Activated T-helper 2 cell treated with anti-CD3 and anti-CD28 coated beads, Interferon-gamma antibody, Interleukin-2, Interleukin-4, amounts not matched to agents 10 μg/mL and 5 μg/mL and 100 μg/mL, durations not matched to agents 14 hours and 24 hours and 36 hours (primary cell): ENCODE measurements at places on chromosomes 6 and 20. TPM values are rescaled to one million over a fixed set of nuclear protein-coding genes. Genes with fewer than 3 reads are reported as not detected.

ACTL10 gene
- total RNA-seq: 2.6 and 3.3 TPM in 2 replicates

- no peaks in the 10 kb centered on the region for H3K36me3 ChIP-seq
- no peaks in the 10 kb centered on the region for H3K27me3 ChIP-seq
- H3K4me3 ChIP-seq: no peak overlapping the region
- H3K27ac ChIP-seq: no peak overlapping the region
Measured at GRCh38 chr6:47371139-47371869, 61.6 kb upstream of the TNFRSF21 start.

GRCh38 chr20:22490287-22491193 lies 93.8 kb downstream of the FOXA2 start:
- H3K4me3 ChIP-seq: no peak overlapping the region

- H3K4me3 ChIP-seq: no peak overlapping the region
- H3K36me3 ChIP-seq: no peaks in the 10 kb centered on the region
- H3K4me1 ChIP-seq: no peaks in the 10 kb centered on the region
- DNase-seq: no peak
- H3K27me3 ChIP-seq: no peaks in the 10 kb centered on the region
Measured at GRCh38 chr6:51856508-51856907, 230.9 kb downstream of the PKHD1 start.

- H3K27ac ChIP-seq: no peak overlapping the region
- no peak for DNase-seq
Measured at GRCh38 chr6:151091571-151091970, 148.2 kb upstream of the AKAP12 start.

NRSN1 gene
- total RNA-seq: not detected in 2 replicates

- no peak overlapping the region for H3K27ac ChIP-seq
- no peak overlapping the region for H3K4me3 ChIP-seq
- H3K36me3 ChIP-seq: no peaks in the 10 kb centered on the region
- peaks cover 12% of the 10 kb centered on the region for H3K27me3 ChIP-seq
Measured at GRCh38 chr6:39476151-39476550, 153.6 kb upstream of the KCNK16 start.

SLC22A7 gene
- not detected in 2 replicates for total RNA-seq

DNA sequence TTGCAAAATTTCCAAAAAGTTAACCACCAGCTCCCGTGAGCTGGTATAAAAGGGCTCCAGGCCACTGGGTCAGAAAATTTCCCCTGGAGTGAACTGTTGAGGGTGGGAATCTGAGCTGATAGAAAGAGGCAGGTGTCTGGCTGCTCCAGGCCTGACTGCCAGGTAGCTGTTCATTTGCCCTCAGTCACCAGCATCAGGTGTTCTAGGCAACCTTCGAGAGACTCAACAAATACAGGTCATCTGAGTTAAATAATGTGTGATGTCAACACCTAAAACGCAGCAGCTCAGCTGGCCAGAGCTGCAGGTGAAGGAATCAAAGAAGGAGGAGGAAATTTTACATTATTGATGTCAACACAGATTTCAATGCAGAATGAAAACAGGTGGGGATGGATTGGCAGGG lies 46.7 kb downstream of the KCNK5 start:
- H3K36me3 ChIP-seq: peaks cover 64% of the 10 kb centered on the region
- no peaks in the 10 kb centered on the region for H3K27me3 ChIP-seq
- H3K27ac ChIP-seq: peak overlapping the region; percentile 25

POU3F2 gene
- not detected in 2 replicates for total RNA-seq

DNA sequence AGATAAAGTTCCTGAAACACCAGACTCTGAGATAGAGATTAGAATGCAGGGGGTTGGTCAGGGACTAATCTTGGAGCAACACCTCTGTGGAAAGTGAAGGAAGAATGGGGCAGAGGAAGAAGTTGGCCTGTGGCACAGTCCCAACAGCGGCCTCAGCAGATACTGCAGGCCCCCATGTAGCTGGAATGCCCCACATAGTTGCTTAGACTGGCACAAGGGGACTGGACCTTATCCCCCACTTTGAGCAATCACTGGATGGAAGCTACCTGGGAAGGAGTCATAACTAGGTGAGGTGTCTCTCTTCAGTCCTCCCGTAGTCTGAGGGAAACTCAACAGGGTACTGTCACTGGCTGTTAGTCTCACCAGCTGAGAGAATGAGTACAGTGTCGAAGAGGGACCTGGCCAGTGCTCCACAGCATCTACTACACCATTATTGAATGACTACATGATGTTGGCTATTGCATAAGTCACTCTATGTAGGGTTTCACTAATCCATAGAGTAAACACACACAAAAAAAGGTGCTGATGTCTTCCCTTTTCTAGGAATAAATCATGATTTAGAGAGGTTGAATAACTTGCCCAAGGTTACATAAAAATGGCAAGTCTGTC lies 47.5 kb downstream of the ADGRG6 start:
- H3K36me3 ChIP-seq: no peaks in the 10 kb centered on the region
- H3K4me1 ChIP-seq: no peaks in the 10 kb centered on the region
- no peak overlapping the region for H3K4me3 ChIP-seq
- H3K27me3 ChIP-seq: peaks cover 1% of the 10 kb centered on the region
- DNase-seq: no peak

TSHZ2 gene
- 19.8 and 23.0 TPM in 2 replicates for total RNA-seq

DNA sequence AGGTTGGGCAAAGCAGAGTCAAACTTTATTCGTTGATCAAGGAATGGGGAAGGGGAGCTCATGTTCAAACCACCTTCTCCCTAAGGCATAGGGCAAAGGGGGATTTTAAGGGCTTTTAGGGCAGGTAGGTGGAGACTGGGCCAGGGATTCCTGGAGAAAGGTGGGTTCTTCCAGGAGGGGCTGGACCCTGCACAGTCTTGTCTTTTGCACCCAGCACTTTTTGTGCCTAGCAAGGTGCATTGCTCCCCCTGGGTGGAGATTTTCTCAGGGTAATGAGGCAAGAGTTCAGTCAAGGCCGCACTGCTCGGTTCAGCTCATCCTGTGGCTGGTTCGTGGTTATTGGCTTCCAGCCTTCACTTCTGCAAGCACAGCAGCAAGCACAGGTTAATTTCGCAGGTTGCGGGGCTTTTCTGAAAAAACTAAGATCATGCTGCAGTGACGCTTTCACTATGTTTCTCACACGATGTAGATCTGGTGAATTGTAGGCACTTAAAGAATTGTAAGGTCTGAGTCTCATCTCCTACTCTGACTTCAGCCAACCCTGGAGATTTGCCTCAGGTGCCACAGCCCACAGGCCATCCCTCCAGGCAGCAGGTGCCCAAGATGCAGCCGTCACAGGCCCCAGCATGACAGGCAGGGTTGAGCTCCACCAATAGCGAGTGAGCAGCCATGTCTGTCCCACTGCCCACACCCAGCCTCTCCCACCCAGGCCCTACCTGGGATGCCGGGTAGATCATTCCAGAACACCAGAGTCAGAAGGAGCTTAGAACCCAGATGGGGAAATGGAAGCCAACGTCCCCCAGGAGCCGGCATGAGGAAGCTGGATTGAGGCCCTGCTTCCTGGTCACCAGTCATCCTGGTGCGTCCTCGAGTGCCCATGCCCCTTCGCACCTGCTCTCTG lies 37.1 kb downstream of the SUN5 start:
- DNase-seq: peak; percentile 67
- H3K36me3 ChIP-seq: no peaks in the 10 kb centered on the region
- H3K4me3 ChIP-seq: peak overlapping the region; percentile 49
- peaks cover 69% of the 10 kb centered on the region for H3K4me1 ChIP-seq
- no peaks in the 10 kb centered on the region for H3K27me3 ChIP-seq

PARD6B gene
- 4.7 and 5.7 TPM in 2 replicates for total RNA-seq

TFAP2A gene
- 0.23 TPM in 1 of 2 replicates, not detected in the other for total RNA-seq

OR2H2 gene
- not detected in 2 replicates for total RNA-seq

- no peak within 1 kb of the TSS for H3K27ac ChIP-seq
- H3K27me3 ChIP-seq: peaks cover 30% of the 10 kb centered on the region
- no peak for DNase-seq
- peaks cover 3% of the 10 kb centered on the region for H3K4me1 ChIP-seq
- H3K36me3 ChIP-seq: no peaks in the 10 kb centered on the region
Measured at GRCh38 chr6:35776364-35777215, at the start of gene CLPSL2. Gene CLPSL2 (plus strand): TSS chr6:35776598. CDS start chr6:35776619, 21 bp downstream.

DNA sequence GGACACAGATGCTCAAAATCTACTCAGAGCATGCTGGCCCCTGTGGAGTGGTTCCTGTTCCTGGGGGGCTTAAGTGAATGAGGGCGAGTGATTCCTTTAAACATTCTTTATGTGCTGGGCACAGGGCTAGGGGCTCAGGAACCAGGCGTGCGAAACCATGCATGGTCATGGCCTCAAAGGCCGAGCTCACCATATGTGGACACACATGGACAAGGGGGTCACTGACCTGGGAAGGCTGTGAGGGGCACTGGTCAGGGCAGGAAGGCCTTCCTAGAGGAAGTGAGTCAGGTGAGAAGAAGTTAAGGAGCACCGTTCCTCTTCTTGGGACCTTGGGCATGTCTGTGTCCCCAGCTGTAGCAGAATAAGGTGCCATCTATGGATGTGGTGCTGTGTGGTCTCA lies 74.6 kb upstream of the BHLHE23 start:
- no peak overlapping the region for H3K4me3 ChIP-seq
- H3K36me3 ChIP-seq: no peaks in the 10 kb centered on the region
- no peak for DNase-seq
- no peaks in the 10 kb centered on the region for H3K27me3 ChIP-seq

CARMIL1 gene
- total RNA-seq: 1.7 and 1.9 TPM in 2 replicates

DNA sequence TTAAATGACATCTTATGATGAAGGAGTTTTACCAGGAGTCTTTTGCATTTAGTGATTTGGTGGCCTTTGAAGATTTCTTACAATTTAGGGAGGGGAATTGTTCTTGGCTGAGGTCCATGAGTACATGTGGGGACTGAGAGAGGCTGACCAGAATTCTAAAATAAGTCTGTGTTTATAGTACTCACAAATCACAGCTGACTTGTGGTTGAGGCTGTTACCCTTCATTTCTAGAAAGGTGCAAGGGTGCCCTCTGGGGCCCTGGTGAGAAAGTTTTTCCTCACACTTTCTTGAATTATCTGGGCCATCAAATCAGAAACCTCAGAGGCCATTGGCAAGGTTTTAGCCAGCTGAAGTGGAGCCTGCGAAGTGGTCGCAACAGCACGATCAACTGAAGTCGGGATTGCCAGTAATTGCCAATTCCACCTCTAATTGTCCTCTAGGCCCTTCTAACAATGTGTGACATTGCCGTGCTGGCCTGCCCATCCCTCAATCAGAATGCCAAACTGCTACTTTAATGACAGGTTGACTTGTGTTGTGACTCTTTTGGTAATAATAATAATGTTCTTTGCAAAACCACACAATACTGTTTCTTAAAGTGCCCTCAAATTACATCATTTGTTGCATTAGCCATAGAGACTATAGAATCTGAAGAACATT lies 221.6 kb downstream of the OGFRL1 start:
- H3K27me3 ChIP-seq: no peaks in the 10 kb centered on the region
- DNase-seq: no peak
- no peak overlapping the region for H3K4me3 ChIP-seq
- H3K4me1 ChIP-seq: no peaks in the 10 kb centered on the region
- no peak overlapping the region for H3K27ac ChIP-seq
- H3K36me3 ChIP-seq: no peaks in the 10 kb centered on the region

DNA sequence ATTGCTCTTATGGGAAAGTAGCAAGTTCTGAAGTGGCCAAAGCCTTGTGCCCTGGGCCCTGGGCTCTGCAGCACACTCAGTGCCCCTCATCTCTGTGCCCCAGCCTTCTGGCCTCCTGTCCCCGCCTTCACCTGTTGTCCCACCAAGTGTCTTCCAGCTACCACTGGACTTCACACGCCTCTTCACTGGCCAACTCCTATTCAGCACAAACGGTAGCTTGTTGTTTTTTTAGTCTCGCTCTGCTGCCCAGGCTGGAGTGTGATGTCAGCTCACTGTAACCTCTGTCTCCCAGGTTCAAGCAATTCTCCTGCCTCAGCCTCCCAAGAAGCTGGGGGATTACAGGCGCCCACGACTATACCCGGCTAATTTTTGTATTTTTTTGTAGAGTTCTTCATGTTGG lies 4.8 kb downstream of the CCHCR1 start:
- H3K27ac ChIP-seq: no peak overlapping the region
- DNase-seq: no peak
- H3K27me3 ChIP-seq: no peaks in the 10 kb centered on the region
- H3K4me3 ChIP-seq: no peak overlapping the region
- peaks cover 32% of the 10 kb centered on the region for H3K36me3 ChIP-seq

GRCh38 chr6:136067731-136068341 lies 182.3 kb downstream of the MTFR2 start:
- H3K27ac ChIP-seq: no peak overlapping the region
- peaks cover 2% of the 10 kb centered on the region for H3K27me3 ChIP-seq
- H3K4me1 ChIP-seq: peaks cover 2% of the 10 kb centered on the region
- H3K4me3 ChIP-seq: no peak overlapping the region
- DNase-seq: no peak
- peaks cover 26% of the 10 kb centered on the region for H3K36me3 ChIP-seq

RSPO4 gene
- not detected in 2 replicates for total RNA-seq

- no peak for DNase-seq
- peaks cover 2% of the 10 kb centered on the region for H3K27me3 ChIP-seq
- H3K36me3 ChIP-seq: no peaks in the 10 kb centered on the region
- H3K4me1 ChIP-seq: peaks cover 19% of the 10 kb centered on the region
- H3K27ac ChIP-seq: no peak overlapping the region
Measured at GRCh38 chr6:43809417-43810305, 39.6 kb downstream of the VEGFA start.

DNA sequence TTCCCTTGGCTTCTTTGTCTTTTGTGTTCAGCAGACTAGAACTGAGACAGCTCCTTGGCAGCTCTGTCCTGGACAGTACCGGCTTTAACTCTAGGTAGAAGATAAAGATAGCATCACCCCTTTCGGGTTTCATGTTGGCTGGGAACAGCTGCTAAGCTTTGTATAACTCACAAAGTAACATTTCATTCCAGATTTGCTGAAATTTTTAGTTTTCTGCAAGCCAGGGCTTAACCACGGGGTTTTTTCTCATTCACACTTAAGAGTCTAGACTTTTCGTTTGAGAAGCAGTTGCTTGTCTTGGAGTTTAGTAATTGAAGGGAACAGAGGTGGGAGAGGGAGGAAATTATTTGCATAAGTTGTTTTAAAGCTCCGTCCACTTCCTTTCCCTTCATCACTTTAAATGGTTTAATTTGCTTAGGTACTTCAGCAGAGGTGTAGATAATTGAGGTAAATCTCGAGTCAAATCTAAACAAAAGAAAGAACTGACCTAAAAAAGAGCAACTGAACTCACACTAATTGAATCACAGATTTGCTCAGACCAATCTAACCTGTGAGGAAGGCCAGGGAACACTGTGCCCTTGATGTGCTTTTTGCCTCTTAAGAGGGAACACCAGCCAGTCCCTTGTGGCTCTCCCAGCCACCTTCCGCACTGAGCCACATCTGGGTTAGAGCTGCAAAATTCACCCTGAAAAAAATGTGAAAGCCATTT lies 48.3 kb downstream of the RREB1 start:
- H3K27ac ChIP-seq: peak overlapping the region; percentile 48
- H3K4me1 ChIP-seq: peaks cover 54% of the 10 kb centered on the region
- H3K27me3 ChIP-seq: no peaks in the 10 kb centered on the region
